CD4-positive, alpha-beta T cell treated with Interleukin-10 for 1 hour (primary cell): ENCODE measurements at places on chromosomes 12 and 14.

DNA sequence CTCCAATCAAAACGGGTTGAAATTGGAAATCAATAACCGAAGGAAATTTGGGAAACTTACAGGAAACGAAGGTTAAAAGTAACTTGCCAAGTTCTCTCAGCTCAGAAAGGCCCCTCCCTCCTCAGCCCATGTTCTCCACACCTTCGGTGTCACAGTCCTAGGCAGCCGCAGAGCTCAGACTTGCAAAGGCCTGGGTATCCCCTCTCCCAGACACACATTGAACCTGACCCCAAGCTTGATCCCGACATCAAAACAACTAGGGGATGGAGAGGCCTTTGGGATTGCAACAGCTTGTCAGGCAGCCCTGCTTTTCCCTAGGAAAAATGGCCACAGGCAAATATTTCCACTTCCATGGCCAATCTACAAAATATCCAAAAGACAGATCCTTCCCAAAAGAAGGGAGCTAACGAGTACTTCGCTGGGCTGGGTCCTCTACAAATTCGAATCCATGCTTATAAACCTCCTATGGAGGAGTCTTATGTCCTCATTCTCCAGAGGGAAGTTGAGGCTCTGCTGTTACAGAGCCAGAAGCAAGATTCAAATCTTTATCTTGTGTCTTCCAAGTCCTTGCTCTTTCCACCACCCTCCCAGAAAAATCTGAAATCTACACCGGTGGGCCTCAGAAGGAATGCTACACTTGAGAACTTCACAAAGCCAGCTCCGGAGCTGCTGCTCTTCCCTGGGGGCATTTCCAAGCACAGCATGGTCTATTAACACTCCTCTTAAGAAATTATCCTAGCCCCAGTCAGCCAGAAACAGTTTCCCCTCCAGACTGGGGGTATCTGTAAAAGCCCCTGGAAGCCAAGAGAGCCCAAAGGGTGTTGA, 35.7 kb upstream of the PNMA1 start:
- DNase-seq = no peak

DNA sequence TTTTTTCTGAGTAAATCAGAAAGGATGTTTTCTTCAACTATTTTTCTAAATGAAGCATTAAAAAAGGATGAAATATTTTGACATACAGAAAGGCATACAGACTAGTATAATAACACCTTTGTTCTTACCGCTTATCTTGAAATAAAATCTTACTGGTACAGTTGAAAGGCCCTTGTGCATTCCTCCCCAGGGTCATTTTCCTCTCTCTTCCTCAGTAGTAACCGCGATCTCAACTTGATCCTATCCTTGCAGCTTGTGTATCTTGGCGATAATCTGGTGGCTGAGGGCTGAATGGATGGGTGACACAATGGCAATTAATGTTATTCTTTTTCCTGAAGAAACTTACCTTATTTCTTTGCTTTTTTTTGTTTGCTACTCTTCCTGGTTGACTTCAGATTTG, 18.5 kb downstream of the GAS2L3 start:
- no peak for DNase-seq

DNA sequence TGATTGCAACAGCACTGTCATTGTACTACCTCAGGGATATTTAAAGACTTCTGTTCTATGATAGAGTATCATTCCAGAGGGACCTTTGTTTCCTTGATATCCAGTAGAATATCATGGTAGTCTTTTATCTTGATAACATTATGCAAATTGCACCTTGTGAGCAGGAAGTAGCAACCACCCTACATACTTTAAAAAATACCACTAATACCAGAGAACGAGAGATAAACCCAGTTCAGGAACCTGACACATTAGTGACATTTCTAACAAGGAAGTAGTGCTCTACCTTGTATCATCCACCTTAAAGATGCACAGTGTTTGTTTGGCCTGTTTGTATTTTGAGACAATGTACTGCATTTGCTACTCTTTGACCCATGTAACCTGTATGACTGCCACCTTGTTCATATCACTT, 8.8 kb upstream of the MAP4K5 start:
- no peak for DNase-seq

DNA sequence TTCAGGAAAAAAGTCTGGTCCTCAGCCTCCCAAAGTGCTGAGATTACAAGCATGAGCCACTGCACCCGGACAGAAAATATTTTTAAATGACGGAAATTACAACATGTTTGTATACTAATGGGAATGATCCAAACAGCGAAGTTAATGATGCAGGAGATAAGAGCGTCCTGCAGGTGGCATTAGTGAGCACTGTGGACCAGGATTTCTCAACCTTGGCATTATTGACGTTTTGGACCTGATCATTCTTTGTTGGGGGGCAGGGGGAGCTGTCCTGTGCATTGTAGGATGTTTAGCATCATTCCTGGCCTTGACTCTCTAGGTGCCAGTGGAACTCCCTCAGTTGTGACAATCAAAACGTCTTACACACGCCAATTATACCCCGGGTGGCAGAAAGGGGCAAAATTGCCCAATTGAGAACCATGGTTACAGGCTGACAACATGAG, 34.1 kb downstream of the SCFD1 start:
- DNase-seq = peak; percentile 48

DNA sequence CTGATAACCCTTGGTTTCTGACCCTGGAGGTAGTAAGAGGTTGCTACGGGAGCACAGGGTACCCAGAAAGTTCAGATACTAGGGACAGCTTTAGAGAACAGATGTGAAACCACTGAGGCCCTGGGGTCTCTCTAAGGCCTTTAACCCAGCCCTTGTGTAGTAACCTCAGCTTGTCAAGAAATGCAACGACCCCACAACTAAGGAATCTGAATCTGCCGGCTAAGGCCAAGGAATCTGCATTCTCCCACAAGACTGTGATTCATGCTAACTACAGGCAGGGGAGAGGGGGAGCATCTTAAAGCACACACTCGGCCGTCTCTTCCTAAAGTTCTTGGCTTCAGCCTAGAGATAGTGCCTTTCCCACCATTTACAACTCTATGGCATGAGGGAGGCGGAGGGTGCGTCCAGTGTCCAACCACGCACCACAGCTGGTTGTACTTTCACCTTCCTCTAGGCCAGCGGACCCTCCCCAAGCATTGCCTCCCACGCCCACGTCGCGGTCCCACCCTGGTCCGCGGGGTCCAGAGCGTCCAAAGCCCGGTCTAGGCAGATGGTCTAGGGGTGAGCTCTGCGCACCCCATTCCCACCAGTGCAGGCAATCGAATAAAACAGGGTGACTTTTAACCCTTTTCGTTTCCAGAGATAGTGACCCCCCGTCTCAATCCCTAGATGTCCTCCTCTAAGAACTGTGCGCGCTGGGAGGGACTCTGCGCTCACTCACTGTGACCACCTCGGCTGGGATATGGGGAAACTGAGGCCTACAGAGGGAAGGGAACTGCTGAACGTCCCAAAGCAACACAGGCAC, 735 bp upstream of the VASH1 start:
- DNase-seq = no peak

- DNase-seq = no peak
Measured at GRCh38 chr12:48263617-48264016, 60.5 kb upstream of the OR10AD1 start.

GRCh38 chr12:9910716-9911421, 21.3 kb downstream of the CLEC2A start:
- no peak for DNase-seq

DNA sequence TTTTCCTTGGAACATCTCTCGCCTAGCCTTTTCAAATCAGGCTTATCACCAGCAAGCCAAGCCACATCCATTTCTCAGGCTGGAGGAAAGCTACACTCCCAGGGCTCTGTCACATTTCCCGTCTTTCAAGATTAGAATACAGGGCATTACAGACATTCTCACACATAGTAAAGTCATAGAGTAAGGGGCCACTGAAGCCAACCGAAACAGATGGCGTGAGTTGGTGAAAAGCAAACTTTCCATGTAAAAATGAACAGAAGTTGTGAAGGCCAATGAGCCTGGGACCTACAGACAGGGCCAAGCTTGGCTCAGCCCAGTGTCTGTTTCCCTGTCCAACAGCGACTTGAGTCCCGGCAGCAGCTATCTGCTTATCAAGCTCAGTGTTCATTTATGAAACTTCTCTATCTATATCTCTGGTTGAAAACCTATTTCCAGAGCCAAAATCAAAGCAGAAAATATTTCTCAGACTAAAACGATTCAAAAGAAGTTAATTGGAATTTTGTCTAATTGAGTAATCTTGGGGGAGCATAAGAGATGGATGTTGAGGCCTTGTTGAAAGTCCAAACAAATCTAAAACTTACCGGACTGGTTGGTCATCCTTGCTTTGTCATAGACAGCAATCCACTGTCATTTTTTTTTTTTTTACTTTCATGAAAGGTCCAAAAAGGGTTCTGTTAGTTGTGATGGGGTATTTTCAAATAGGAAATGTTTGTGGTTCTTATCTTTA, 105.6 kb downstream of the DAAM1 start:
- no peak for DNase-seq

- no peak for DNase-seq
Measured at GRCh38 chr14:100393362-100393761, 70.2 kb downstream of the SLC25A47 start.

DNA sequence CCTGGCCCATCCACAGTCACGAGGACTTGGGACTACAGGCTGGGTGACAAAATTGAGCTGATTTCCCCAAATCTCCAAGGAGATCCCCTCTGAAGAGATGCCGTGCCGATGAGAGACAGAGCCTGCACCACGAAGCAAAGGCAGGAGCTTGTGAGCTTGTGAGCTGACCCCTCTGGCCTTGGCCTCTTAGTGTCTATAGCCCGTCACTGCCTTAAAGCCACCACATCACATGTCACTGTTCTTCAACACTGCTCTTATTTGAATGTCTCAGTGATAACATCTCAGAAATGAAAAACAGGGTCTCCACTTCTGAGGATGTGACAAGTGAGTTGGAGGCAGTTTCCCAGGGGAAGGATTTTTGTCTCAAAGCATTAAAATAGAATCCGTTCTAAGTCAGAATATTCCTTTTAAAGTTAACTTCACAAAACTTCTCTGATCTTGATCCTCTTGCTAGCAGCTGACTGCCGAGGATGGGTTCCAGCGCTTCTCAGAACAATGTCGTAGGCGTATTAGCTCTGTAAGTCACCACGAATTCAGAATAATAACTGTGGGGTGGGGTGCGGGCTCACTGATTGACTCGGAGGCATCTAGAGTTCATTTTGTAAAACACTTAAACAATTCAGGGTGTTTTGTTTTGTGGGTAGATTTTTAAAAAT, 37.5 kb downstream of the CHST11 start:
- DNase-seq = peak; percentile 54

DNA sequence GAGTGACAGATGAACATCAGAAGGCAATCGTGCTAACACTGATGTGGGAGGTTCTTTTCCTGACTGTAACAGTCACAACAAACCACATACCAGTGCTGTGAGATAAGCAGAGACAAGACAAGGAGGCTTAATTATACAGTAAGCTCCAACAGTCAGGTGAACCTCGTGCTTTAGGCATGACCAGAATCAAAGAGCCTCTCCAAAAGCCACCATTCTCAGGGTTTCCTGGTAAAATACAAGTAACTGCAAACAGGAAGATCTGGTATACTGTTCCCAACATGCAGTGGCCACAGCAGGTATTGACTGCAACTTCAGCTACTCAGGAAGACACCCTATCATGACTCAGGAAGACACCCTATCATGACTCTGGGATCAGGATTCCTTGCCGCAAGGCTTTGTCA, 47.3 kb upstream of the GTF2A1 start:
- DNase-seq = no peak

DNA sequence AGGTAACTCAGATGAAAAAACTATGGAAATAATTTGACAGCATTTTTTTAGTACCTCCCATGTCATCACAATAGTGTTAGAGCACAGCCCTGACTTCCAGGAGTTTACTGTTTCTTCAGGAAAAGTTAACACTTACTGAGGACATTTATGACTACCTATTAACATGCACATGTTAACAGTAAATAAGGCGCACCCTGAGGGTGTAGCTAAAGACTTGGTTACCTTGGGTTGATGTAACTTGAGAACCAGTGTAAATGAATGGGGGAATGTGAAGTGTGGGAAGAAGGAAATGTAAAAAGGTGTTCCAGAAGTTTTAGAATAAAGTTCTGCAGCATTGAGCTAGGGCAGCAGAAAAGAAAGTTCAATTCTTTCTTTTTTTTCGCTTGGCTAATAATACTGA, 366.2 kb downstream of the EGLN3 start:
- no peak for DNase-seq

GRCh38 chr12:1083889-1084262, 92.9 kb downstream of the ERC1 start:
- DNase-seq = no peak

- DNase-seq = no peak
Measured at GRCh38 chr14:99941211-99941610, 124.0 kb upstream of the EVL start.

- DNase-seq = no peak
Measured at GRCh38 chr12:121866331-121866730, 7.7 kb upstream of the HPD start.

DNA sequence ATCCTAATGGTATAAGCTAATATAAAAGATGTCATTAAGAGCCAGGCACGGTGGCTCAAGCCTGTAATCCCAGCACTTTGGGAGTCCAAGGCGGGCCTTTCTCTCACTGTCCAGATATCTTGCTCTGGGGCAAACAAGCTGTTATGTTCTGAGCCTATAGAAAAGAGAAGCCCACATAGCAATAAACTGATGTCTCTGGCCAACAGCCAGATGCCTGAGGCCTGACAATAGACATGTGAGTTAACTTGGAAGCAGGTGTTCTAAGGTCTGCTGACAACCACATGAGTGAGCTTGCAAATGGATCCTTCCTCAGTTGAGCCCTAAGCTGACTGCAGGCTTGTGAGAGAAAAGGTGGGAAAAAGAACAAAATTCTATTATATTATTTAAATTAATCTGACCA, 25.0 kb downstream of the YAF2 start:
- no peak for DNase-seq

DNA sequence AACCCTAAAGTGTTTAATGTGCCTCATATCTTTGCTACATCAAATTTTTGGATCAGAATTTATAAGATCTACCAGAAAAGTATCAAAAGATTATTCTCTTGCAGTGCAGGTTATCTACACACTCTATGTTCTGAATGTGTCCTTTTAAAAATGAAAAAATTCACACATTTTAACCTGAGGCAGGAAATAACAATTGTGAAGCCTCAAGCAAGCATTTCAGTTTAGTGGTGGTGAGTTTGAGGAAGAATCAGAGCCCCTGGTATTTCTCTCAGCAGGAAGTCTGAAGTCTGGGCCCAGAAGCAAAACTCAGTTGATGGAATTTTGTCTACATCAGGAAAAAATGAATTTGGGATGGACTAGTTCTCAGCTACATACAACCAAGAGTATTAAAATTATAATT, 137.0 kb upstream of the PZP start:
- DNase-seq = peak; percentile 15
